ENCODE measurements at places on chromosomes 13 and 19.

- DNase-seq = peak; percentile 42
Measured at GRCh38 chr19:16338470-16339360, 14.1 kb downstream of the KLF2 start.

GRCh38 chr19:16383584-16384161 lies 59.0 kb downstream of the KLF2 start:
- no peak for DNase-seq

GRCh38 chr19:45322311-45322710 lies 364 bp downstream of the CKM start:
- no peak for DNase-seq

DNA sequence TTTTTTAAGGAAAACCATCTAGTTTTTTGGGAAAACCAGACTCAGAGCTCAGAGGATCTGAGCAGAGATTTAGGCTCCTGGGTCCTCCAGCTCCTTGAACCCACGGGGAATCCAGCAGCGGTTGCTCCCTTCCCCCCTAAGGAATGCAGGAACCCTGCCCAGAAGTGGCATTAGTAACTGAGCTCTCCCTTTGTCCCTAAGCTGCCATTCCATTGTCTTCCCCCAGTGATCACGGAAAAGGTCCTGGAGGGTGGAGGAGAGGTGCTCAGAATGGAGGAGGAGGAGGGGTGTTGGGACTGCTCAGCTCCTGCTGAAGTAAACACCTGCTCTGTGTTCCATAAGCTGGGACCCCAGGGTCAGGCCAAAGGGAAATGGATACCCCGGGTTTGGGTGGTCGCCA lies 16.8 kb upstream of the OR1M1 start:
- DNase-seq = no peak

DNA sequence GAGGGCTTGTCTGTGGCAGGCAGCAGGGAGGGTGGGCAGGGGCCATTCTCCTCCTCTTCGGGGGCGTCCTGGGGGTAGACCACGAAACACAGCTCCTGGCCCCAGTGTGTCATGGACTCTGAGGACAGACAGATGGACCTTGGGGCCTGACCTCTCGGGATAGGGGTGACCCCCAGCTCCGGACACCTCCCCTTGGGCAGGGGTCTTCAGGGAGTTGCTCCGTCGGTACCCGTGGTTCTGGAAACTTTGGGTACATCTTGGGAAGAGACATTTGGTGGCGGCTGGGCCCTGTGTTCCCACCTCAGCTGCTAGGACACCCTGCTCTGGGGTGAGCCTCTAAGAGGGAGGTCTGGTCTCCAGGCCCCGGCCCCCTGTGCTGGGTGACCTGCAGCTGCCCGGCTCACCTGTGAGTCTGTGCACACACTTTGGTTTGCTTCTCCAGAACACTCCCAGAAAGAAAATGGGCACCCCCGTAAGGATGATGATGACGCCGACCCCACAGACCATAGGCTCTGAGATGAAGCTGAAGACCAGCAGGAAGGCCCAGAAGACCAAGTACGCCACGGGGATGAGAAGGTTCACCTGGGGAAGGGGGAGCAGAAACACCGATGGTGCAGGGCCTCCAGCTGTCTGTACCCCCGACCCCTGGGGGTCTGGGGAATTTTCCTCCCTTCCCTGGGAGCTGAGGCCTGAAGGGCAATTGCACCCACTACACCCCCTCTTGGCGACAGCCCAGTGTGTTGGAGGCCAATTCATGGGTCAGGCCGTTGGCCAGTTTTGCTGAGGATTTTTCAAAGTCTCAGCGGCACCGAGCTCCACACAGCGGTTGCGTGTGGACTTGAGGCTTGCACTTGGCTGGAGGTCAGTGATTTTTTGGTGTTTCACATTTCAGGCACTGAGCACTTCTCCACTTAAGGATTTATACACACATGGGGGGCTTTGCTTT lies 15.0 kb downstream of the LRP3 start:
- no peak for DNase-seq

GRCh38 chr13:22114630-22115311 lies 443.9 kb downstream of the FGF9 start:
- peak; percentile 30 for DNase-seq

DNA sequence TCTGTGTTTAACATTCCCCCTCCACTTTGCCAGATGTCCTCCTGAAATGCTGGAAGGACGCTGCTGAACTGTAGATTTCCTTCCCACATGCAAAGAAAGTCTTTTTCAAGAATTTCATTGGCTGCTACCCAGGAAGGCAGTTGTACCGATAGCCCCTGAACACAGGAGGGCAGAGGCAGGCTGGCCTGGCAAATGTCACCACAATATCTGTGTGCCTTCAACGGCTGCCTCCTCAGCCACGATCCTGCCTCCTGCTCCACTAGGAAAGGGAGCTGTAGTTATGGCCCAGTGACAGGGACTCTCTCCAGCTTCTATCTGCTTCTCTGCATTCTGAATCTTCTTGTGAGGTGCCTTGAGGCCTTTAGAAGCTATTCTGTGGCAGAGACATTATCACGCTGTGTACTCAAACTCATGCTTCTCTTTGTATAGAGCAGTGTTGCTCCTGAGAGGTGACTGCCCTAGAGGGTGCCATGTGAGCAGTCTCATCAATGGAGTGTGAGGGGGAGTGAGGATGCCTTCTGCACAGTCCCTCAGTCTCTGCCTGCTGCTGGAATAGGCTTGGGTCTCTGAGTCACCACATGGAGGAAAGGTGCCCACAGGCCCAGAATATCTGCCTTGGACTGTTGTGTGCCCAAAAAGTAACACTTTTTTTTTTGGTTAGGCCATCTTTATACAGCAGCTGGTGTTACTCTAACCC lies 279.8 kb downstream of the DNAJC15 start:
- DNase-seq = no peak

GRCh38 chr19:31232180-31232579 lies 117.1 kb downstream of the TSHZ3 start:
- no peak for DNase-seq

GRCh38 chr19:33464733-33465115 lies 56.9 kb downstream of the PEPD start:
- DNase-seq = no peak

DNA sequence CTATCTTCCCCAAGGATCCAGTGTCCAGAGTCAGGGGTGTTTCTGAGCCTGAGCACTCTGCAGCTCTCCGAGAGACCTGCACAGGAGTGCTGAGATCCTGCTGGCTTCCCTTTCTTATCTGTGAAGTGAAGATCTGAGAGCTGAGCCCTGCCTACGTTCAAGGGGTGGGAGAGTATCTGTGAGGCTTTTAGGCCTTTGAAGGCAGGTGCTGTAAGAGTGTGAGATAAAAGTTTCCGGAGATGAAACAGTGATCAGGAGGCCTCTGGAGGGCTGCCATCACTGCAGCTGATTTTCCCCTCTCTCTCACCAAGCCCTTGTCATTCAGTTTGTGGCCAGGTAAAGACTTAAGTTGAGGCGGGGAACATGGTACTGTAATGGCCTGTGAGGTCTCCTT lies 83.1 kb downstream of the AKAP11 start:
- DNase-seq = peak; percentile 42

- DNase-seq = no peak
Measured at GRCh38 chr13:28705461-28706083, 13.2 kb downstream of the SLC46A3 start.
